ENCODE measurements at places on chromosomes 6 and 20. TPM values are rescaled to one million over a fixed set of nuclear protein-coding genes. Genes with fewer than 3 reads are reported as not detected.
A peak's percentile ranks its signal among the peaks of the same experiment; 100 is the strongest.

DNA sequence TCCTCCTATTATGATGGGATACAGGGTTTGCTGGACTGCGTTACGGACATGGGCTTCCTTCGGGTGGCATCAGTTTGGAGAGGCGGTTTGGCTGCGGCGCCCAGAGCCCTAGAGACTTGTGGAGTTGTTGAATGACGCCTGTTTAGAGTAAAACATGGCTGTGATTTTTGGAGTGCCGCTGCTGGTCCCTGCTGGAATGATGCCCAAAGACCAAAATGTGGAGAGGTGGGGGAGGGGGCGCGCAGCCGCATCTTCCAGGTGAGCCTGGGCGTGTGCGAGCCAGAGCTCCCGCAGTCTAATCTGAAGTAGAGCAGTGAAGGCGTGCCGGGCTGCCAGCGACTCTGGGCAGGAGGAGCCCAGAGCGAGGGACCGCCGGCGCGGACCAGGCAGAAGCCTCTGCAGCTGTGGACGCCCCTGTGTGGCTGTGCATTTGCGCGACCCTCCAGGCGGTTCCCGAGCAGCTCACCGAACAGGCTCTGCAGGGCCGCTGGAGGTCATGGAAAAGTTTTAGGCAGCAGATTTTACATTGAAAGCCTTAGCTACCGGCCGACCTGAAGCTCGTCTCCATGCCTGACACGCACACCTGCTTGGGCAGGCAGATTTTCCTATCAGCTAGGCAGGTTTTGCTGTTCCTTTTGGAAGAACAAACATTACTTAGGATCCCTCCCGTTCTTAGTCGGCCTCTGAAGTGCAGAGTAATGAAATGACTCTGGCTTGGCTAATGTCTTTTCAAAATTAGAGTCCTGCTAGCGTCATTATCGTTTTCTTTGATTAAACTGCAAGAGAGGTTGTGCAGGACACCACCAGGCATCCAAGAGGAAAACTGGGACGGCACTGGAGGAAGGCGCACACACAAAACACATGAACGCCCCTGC is 298.2 kb downstream of the PHACTR1 start:
- H3K36me3 ChIP-seq = no peaks in the 10 kb centered on the region
- no peak overlapping the region for H3K27ac ChIP-seq
- peaks cover 28% of the 10 kb centered on the region for H3K4me1 ChIP-seq
- DNase-seq = peak; percentile 62
- H3K27me3 ChIP-seq = peaks cover 17% of the 10 kb centered on the region

DNA sequence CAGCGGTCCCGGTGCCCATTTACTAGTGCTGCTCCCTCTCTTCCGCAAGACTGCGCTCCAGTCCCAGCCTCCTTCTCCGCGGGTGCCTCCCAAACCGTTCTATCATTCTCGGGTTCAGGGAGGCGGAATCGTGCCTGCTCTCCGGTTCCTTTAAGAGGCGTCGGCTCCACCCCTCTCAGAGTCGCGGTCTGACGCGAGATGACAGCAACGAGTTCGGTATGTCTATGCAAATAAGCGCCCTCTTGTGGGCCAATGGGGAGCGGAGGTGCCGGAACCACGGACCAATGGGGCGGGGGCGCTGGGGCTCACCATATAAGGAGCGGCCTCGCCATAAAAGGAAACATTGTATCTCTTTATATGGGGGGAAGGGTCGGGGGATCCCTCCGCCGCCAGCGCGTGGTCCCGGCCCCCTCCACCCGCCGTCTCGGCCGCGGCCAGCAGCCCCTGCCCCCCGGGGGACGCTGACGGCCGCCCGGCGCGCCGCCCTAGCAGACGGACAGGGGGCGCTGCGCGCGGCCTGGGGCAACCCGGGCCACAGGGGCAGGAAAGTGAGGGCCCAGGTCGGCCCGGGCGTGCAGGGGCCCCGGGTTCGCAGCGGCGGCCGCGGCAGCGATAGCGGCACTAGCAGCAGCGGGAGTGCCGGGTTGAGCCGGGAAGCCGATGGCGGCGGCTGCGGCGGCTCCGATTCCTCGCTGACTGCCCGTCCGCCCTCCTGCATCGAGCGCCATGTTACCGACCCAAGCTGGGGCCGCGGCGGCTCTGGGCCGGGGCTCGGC is at the start of gene SRF:
Gene SRF (plus strand): TSS at position 339 of the 776 bp plus-strand sequence. CDS start 388 bp downstream, at position 727.
- peaks cover 11% of the 10 kb centered on the region for H3K36me3 ChIP-seq
- H3K4me3 ChIP-seq = peak within 1 kb of the TSS; percentile 95
- peaks cover 35% of the 10 kb centered on the region for H3K4me1 ChIP-seq
- DNase-seq = peak; percentile 100

- no peak overlapping the region for H3K4me3 ChIP-seq
- no peaks in the 10 kb centered on the region for H3K4me1 ChIP-seq
- H3K36me3 ChIP-seq = no peaks in the 10 kb centered on the region
Observed at GRCh38 chr6:122622479-122622878, 12.3 kb downstream of the PKIB start.

DNA sequence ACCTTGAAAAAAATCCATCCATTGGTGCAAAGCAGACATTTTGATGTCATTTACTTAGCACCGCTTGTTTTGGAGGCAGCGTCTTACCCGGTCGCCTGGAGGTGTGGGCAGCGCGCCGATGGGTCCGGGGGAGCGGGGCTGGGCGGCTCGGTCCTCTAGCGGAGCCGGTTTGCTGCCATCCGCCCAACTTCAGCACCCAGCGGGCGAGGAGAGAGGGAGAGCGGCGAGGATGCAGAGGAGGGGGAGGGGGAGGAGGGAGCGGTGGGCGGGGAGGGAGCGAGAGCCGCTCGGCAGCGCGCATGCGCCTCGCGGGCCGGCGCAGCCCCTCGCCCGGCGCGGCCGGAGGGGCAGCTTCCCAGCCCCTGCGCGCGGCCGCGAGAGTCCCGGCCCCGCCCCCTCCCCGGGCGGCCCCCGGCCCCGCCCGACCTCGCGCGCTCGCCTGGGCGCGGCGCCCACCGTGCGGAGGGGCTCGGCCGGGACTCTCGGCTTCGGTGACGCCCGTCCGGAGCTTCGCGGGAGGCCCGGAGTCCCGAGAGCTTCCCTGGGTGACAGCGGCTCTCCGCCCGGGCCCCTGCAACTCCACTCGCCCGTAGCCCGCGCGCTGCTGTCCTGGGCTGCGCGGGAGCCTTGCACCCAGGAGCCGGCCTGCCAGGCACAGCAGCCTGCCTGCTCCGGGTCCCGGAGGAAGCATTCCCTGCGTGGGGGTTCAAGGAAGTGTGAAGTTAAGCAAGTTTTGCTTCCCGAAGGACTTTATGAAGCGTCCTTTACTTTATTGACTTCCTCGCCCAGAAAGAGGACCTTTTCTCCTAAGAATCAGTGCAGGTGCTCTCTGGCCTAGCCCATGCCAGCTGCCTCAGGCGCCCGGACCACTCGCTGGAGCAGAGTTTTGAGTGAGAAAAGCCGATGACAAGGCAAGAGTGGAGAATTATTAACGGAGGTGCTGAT is at the start of gene RGS17:
Gene RGS17 (minus strand): TSS at position 246 of the 945 bp plus-strand sequence. CDS start 87,264 bp downstream, outside the sequence.
- H3K36me3 ChIP-seq = no peaks in the 10 kb centered on the region
- peaks cover 34% of the 10 kb centered on the region for H3K27me3 ChIP-seq
- H3K4me3 ChIP-seq = peak within 1 kb of the TSS; percentile 57
- H3K27ac ChIP-seq = peak within 1 kb of the TSS; percentile 31
- DNase-seq = peak; percentile 59
- peaks cover 17% of the 10 kb centered on the region for H3K4me1 ChIP-seq

DNA sequence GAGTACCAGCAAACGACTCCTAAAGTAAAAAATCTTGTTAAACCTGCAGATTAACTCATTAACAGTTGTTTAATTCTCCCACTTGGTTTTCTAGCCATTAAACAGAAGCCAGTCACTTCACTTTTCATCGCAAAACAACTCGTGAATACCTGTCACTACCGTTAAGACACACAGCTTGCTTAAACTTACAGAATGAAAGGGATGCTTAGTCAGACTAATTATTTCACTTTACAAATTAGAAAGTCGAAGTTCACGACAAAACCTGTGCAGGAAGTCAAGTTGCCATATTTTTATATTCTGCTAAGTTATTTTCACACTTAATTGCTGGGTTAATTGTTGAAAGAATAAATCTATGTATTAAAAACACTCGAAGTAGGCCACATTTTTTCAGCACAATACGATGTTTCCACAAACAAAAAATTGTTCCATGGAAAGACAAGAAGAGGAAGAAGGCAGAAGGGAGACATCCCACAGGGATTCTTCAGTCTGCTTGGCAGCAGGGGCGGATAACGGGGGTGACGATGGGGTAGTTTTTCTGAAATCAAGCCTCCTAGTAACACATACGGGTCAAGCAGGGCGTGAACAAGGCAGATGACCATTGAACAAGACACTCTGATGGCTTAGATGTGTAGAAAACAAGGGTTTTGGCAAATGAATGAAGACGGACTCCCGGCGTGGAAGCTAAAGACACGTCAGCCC is 933 bp downstream of the SSR1 start:
- H3K36me3 ChIP-seq = peaks cover 26% of the 10 kb centered on the region
- H3K27ac ChIP-seq = peak overlapping the region; percentile 93
- peak overlapping the region; percentile 96 for H3K4me3 ChIP-seq

Gene HMGN3
- 98.7 TPM for total RNA-seq

Gene MAN1A1
- 78.0 TPM for total RNA-seq

GRCh38 chr6:158249340-158249836 is 62.9 kb upstream of the TULP4 start:
- no peak for DNase-seq
- no peak overlapping the region for H3K4me3 ChIP-seq
- H3K36me3 ChIP-seq = peaks cover 6% of the 10 kb centered on the region
- no peak overlapping the region for H3K27ac ChIP-seq
- no peaks in the 10 kb centered on the region for H3K27me3 ChIP-seq

Gene PRND
- not detected for total RNA-seq

DNA sequence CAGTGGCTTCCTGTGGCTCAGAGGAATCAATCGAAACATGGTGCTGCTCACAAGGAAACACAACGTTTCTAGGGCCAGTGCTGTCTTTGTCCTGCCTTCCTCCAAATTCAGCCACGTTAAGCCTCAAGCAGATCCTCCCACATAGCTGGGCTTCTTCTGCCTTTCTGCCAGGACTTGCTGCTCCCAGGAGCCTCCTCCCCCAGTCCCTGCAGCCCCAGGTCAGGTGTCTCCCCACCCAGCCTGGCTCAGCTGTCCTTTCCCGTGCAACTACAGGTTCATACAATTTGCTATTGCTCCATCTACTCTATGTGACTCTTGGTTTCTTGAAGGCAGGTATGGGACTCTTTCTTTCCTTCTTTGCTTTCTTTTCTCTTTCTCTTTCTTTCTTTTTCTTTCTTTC is 215.3 kb upstream of the RNF24 start:
- DNase-seq = no peak
- no peak overlapping the region for H3K4me3 ChIP-seq
- H3K36me3 ChIP-seq = no peaks in the 10 kb centered on the region
- no peaks in the 10 kb centered on the region for H3K27me3 ChIP-seq
- no peaks in the 10 kb centered on the region for H3K4me1 ChIP-seq

Gene LZTS3
- 18.5 TPM for total RNA-seq

- no peaks in the 10 kb centered on the region for H3K27me3 ChIP-seq
- no peak for DNase-seq
- H3K4me1 ChIP-seq = peaks cover 59% of the 10 kb centered on the region
- peak within 1 kb of the TSS; percentile 53 for H3K4me3 ChIP-seq
- H3K27ac ChIP-seq = peak within 1 kb of the TSS; percentile 81
Observed at GRCh38 chr20:44582311-44583025, at the start of gene PKIG. TSS of gene PKIG (plus strand) at chr20:44582579. CDS start at chr20:44614557, 31,978 bp downstream.

DNA sequence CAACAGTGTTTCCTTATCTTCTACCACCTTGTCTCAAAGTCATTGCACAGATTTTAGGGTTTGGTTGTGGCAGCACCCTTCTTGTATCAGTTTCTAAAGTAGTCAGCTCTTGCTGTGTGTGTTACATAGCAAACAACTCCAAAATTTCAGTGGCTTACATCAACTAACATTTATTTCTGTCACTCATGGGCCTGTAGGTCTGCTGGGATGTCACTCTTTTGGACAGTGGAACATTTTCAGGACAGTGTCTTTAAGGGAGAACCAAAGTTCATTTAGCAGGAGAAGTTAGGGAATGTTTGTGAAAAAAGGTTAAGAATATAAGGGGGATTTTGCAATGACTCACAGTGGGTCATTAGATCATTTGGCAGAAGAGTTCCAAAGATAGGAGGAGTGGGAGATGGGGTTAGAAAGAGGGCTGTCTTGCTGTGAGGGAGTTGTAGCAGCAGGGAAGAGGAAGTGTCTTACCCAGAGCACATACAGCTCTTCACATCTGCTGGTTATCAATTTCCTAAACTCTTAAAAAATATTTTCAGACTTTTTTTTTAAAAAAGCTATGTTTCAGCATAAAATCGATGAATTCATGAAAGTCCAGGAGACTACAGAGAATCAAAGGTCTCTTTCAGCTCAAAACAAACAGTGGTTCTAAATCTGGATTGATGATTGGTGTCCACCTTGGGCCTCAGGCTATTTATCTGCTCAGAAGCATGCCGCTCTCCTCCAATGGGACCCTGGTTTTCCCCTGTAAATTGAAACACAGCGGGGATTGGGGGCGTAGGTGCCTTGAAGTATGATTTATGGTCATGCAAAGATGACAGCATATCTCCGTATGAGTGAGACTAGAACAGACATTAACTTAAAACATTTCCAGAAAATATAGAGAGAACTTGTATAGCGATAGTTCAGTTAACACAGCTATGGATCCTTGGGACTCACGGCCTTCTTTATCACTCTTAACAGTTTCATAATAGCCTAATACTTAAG is 117.3 kb downstream of the B3GAT2 start:
- no peaks in the 10 kb centered on the region for H3K27me3 ChIP-seq
- no peak overlapping the region for H3K4me3 ChIP-seq
- no peak for DNase-seq
- no peaks in the 10 kb centered on the region for H3K4me1 ChIP-seq

Gene TRDN
- total RNA-seq = not detected

Gene WFDC10B
- total RNA-seq = 1.2 TPM

Gene FERMT1
- total RNA-seq = 1.4 TPM

DNA sequence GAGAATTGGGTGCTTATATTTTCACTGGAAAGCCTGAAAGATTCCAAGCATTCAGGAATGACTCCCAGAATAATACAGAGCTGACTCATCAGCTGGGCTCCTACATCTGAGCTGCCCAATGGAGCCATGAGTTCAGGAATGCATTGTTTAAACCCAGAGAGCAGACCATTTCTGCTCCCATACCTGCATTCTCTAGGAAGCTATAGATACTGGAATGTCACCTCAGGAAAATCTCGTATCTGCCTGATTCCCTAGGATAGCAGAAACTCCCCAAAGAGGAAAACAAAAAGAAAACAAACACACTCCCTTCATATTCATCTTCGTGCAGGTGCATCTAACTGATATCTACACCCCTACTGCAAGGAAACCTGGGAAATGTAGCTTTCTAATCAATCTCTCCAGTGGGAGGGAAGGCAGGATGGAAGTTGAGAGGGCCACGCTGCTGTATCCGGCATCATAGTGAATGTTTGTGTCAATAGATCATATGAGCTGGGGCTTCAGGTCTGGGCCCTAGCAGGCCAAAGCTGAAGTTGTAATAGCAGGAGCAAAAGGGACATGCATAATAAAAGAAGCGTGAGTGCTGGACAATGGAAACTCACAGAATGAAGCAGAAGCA is 8.2 kb upstream of the SLC2A12 start:
- no peak overlapping the region for H3K4me3 ChIP-seq
- H3K27me3 ChIP-seq = no peaks in the 10 kb centered on the region
- no peak for DNase-seq
- no peaks in the 10 kb centered on the region for H3K4me1 ChIP-seq

All from lower lobe of right lung (tissue), 2 donors.